ENCODE measurements at places on chromosomes 16 and 17.

DNA sequence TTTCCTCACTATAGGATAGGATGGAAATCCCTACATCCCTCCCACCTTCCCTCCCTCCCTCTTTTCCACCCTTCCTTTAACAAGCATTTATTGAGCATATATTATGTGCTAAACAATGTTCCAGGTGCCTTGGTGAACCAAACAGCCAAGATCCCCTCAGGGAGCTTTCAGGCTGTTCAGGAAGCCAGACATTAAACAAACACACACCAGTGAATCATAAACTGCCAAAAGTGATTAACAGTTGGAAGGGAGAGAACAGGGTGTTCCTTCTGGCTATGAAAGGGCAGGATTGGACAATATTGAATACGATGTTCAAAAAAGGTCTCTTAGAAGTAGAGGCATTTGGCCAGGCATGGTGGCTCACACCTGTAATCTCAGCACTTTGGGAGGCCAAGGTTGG is 22.8 kb upstream of the CNEP1R1 start:
- no peak for DNase-seq

GRCh38 chr16:2798723-2799204 is 494 bp downstream of the PRSS41 start:
- DNase-seq, result no peak

GRCh38 chr17:76577876-76578275 is 7.8 kb downstream of the ST6GALNAC2 start:
- no peak for DNase-seq

DNA sequence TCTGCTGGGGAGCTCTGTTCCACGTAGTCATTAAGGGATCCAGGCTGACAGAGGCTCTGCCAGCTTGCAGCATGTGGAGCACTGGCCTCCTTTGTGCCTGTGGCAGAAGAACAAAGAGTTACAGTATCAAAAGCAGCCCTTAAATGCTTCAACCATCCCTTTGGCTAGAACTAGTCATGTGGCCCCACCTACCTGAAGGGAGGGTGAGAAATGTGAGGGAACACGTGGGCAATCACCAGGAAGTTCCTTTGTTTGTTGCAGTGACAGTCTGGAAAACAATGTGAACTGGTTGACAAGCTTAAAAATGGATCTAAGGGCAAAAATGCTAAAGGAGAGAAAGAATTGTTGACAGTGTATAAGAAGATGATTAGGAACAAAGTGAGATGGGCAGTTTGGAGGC is 290.4 kb upstream of the HSBP1 start:
- DNase-seq, result no peak

GRCh38 chr17:14452856-14453255 is 152.0 kb downstream of the HS3ST3B1 start:
- DNase-seq, result no peak

GRCh38 chr17:44219108-44219615 is 313 bp downstream of the UBTF start:
- peak; percentile 90 for DNase-seq

GRCh38 chr17:65017207-65017774 is 39.2 kb downstream of the GNA13 start:
- DNase-seq, result no peak

GRCh38 chr16:47939680-47940079 is 216.1 kb downstream of the ABCC12 start:
- DNase-seq, result no peak

DNA sequence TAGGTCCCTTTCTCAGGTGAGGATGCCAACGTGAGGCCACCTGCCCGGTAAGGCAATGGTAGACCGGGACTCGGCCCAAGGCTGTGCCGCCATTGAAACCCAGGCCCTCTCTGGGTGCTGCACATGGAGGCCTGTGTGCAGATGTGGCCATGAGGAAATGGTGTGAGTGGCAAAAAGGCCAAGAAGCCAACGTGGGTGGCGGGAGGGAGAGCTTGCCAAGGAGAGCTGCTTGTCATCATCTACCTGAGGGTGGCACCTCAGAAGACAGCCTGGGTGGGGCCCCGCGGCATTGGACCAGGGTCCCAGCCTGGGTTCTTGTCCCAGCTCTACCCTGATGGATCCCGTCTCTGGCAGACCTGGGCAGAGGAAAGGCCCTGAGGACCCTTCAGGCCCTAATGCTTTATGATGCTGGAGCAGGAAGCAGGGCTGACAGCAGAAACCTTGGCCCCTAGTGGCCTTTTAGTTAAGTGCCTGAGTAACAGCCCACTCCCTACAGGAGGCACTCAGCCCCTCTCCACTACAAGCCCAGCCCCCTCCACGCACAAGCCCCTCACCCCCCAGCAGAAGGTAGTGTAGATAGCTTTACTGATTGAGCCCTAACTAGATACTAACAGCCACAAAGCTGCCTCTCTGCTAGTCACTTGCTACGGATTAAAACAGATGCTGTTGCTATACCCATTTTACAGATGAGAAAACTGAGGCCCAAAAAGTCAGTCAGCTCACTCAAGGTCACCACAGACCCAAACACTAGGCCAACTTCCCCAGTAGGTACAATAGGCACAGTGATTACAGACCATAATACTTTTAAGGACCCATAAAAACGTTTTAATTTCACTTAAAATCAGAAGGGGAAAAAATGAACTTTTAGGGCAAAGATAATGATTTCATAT is 26.2 kb upstream of the KIFC3 start:
- no peak for DNase-seq

DNA sequence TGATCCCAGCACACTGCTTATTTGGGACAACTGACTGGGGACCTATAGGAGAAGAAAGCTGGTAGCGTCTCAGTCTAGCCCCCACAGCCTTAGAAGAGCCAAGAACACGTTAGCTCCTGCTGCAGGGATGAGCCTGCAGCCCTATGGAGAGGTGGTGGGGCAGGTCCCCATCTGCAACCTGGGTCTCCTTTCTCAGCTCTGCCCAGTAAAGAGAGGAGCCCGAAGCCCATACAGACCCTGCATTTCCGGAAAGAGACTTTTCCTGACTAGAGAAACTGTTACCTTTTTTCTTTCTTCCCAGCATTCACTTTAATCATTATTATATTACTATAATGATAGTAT is 788 bp downstream of the METTL22 start:
- DNase-seq, result no peak

DNA sequence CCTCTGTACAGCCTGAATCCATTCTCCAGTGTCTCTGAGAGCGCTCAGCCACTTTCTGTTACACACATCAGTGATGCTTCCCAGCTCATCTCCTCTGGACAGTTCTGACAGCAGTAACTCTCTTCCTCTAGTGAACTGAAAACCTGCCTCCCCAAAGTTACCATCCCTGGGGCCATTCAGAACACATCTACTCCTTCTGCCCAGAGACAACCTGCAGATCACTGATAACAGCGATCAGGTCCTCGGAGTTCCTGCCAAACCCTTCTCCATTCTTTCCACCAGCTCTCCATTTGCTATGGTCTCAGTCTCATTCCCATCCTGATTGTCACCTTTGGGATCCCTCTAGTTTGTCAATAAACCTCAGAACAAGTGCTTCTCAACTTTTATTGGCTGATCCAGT is 7.3 kb downstream of the ZZEF1 start:
- no peak for DNase-seq

- peak; percentile 39 for DNase-seq
Observed at GRCh38 chr17:64491994-64492393, 4.9 kb downstream of the POLG2 start.

- peak; percentile 26 for DNase-seq
Observed at GRCh38 chr16:85607321-85607765, 5.8 kb upstream of the GSE1 start.

GRCh38 chr17:73111386-73111785 is 18.9 kb upstream of the SLC39A11 start:
- no peak for DNase-seq

GRCh38 chr16:64543441-64543840 is 578.4 kb downstream of the CDH11 start:
- no peak for DNase-seq

DNA sequence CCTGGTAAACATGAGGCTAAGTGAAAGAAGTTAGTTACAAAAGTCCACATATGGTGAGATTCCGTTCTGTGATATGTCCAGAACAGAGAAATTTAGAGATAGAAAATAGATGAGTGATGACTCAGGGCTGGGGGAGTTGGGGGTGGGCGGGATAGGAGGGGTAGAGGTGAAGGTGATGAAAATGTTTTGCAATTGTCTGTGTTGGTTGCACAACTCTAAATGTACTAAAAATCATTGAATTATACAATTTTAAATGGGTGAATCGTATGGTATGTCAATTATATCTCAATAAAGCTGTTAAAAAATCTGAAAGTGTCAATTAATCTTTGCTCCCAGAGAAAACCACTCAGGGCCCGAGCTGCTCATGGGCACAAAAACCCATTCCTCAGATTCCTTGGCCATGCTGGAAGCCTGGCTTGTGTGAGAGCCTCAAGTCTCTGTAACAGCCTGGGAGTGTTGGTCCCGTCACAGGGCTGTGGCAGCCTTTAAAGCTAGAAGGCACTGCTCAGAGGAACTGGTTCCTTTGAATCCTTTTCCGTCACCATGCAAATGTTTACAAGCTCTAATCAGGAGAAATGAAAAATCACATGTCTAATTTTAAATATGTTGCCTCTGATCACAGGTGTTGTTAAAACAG is 225.3 kb downstream of the WWOX start:
- no peak for DNase-seq

DNA sequence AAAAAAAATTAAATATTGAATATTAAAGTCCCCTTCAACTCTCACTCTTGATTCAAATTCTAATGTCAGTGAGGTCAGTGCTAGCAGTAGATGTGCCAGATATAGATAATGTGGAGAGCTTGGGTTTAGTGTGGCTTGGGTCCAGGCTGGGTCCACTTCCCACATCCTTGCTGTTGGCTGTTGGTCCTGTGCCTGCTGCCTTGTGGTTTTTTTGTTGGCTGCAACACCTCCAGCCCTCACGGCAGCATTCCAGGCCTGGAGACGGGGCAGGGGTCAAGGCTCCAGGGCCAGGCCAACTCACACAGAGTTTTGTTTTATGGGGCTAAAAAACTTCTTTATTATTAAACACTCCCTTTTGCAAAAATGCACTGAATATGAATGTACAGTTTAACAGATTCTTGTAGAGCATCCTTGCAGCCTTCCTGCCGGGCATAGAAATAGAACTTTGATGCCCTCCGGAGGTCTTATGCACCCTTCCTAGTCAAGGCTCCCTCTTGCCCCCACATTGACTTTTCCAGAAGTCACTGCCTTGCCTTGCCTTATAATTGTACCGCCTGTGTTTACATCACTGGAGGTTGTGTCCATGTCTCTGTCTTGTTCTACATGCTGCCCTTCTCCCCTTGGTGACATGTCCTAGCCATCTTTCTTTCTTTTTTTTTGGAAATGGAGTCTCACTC is 25.5 kb upstream of the MYO15B start:
- DNase-seq, result no peak

GRCh38 chr16:69476920-69477443 is 52.6 kb downstream of the CYB5B start:
- DNase-seq, result no peak

DNA sequence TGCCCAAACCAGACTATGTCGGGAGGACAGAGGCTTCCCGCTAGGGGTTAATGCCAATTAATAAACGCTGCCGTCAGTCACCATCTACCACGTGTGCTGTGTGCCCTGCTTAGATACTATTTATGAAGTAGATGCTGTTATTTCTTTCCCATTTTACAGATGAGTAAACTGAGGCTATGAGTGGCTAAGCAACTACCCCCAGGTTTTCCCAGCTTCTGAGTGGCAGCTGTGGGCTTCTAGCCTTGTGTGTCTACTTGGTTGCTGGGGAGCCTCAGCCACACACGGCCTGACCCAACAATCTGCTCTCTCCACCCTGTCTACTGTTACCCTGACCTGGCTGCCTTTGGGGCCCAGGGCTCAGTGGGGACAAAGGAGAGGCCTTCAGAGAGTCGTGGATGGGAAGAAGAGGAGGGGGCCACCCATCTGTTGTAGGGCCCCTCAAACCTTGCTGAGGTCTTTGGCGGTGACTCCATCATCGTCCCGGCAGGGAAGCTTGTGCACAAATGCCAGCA is 7.1 kb downstream of the GIT1 start:
- DNase-seq, result no peak

GRCh38 chr17:11705111-11705510 is 106.8 kb downstream of the DNAH9 start:
- no peak for DNase-seq

GRCh38 chr16:54173490-54173889 is 113.1 kb downstream of the IRX3 start:
- no peak for DNase-seq

GRCh38 chr17:80941171-80941570 is 50.5 kb upstream of the CHMP6 start:
- DNase-seq, result no peak

- DNase-seq, result no peak
Observed at GRCh38 chr17:16044487-16044886, 44.9 kb downstream of the TTC19 start.

DNA sequence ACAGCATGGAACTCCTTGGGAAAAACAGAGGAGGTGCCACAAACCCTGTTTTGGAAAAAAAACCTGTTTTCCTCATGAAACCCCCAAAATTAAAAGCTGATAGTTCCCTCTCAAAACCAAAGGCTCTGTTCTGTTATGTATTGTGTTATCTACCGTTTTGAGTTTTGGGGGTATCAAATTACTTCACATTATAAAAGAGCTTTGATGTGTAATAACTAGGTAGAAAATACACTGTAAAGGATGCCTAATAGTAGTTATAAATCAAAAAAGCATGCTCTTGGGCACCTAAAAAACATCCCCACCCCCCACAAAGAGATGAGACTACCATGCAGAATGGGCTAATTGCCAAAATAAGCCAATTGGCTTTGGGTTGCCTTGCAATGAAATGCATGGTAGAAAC is 30.8 kb downstream of the C16orf54 start:
- no peak for DNase-seq

DNA sequence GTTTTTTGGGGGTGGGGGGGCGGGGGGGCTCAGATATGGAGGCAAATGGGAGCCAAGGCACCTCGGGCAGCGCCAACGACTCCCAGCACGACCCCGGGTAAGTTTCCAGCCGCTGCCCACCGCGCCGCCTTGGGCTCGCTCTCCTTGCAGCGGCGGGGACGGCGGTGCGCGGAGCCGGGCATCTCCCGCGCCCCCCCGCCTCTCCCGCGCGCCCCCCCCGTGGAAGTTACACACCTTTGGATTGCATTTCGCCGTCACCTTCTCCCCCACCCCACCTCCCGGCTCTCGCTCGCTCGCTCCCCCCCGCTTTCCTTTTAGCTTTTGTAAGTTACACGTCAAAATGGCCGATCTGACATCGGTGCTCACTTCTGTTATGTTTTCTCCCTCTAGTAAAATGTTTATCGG is 387 bp downstream of the MSI2 start:
- DNase-seq, result no peak

DNA sequence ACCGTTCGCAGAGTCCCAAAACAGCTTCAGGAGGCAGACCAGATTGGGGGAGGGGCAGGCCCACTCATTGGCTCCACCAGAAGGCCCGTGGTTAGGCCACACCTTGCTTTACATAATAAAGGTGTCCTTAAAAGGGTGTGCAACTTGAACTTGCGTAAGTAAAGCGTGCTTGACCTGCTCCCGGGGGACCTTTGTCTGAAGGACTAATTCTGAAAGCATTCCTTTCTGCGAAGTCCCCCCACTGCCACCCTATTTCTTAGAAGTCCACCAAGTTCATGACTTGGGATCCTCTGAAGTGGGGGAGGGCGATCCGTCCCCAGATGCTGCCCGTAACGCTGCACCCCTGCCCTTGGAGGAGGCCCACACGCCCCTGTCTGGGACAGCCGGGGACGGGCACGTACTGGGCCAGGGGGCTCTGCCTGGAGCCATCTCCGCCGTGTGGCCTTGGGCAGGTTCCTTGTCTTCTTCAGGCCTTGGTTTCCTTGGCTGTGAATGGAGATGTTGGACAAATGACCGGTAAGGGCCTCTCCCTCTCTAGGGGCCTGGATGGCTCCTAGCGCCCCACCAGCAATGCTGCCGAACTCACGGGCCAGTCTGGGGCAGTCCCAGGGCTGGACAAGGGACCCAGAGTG is 823 bp upstream of the ZNF469 start:
- DNase-seq, result no peak
